ENCODE measurements at places on chromosomes 5 and 9.
A peak's percentile ranks its signal among the peaks of the same experiment; 100 is the strongest.

- DNase-seq, result no peak
These were observed 250.5 kb downstream of the PIK3R1 start for GRCh38 chr5:68465934-68466551.

- DNase-seq, result no peak
These were observed 67.8 kb downstream of the ACTBL2 start for GRCh38 chr5:57414857-57415256.

DNA sequence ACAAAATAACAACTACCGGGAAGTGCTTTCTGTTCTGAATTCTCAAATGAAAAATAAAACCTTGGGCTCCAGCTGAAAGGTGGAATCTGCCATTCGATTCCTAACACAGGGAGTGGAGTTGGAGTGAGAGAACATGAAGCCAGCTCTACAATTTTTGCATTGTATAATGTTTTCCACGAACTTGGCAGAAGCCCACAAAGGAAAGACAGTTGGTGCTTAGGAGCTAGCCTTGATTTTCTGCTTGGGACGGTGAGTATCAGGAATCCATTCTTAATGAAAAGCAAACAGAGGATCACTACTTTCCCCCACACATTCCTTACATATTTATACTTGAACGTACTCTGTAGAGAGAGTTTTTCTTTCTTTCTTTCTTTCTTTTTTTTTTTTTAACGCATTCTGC, 74.2 kb upstream of the FBXL7 start:
- DNase-seq, result peak; percentile 48

DNA sequence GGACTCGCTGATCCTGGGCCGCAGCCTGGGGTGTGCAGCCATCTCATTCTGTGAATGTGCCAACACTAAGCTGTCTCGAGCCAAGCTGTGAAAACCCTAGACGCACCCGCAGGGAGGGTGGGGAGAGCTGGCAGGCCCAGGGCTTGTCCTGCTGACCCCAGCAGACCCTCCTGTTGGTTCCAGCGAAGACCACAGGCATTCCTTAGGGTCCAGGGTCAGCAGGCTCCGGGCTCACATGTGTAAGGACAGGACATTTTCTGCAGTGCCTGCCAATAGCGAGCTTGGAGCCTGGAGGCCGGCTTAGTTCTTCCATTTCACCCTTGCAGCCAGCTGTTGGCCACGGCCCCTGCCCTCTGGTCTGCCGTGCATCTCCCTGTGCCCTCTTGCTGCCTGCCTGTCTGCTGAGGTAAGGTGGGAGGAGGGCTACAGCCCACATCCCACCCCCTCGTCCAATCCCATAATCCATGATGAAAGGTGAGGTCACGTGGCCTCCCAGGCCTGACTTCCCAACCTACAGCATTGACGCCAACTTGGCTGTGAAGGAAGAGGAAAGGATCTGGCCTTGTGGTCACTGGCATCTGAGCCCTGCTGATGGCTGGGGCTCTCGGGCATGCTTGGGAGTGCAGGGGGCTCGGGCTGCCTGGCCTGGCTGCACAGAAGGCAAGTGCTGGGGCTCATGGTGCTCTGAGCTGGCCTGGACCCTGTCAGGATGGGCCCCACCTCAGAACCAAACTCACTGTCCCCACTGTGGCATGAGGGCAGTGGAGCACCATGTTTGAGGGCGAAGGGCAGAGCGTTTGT, 19.9 kb downstream of the PTGES2 start:
- DNase-seq, result no peak

DNA sequence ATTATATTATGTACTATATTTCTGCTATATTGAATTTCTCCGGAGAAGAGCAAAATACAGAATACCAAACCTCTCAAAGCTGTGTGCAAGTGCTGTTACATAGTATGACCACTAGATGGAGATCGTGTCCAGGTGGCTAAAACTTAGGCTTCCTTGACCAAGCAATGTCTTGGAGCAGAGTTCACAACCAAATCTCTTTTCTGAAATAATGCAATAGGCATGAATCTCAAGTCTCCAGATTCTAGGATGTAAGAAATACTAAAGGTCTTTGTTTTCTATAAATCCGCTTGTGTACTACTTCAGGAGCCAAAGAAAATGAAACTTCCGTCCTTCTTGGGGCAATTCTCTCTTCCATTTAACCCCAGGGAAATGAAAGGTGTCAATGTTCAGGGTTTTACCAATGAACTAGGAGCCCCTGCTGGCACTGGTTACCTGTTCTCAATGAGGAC, 181.5 kb upstream of the RAI14 start:
- peak; percentile 84 for DNase-seq

GRCh38 chr5:103244398-103244797, 14.2 kb upstream of the MACIR start:
- no peak for DNase-seq

DNA sequence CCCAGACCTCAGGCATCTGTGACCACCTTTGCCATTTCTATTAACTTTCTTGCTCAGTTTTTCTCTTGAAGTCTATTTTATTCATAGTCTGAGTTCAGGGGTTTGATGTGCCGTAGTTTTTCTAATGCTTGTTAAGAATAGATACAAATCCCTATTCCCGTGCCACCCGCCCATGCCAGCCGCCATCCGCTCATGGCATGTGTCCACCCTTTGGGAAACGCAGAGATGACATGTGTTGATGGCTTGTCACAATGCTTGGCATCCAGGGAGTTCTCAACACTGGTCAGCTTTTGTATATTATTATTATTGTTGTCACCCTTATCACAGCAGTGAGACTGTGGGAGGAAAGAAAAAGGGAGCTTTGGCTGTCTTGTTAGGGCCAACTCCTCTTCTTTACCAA, 17.3 kb upstream of the ANGPTL2 start:
- DNase-seq, result no peak

- no peak for DNase-seq
These were observed 144.2 kb downstream of the MAN2A1 start for GRCh38 chr5:109833946-109834345.

DNA sequence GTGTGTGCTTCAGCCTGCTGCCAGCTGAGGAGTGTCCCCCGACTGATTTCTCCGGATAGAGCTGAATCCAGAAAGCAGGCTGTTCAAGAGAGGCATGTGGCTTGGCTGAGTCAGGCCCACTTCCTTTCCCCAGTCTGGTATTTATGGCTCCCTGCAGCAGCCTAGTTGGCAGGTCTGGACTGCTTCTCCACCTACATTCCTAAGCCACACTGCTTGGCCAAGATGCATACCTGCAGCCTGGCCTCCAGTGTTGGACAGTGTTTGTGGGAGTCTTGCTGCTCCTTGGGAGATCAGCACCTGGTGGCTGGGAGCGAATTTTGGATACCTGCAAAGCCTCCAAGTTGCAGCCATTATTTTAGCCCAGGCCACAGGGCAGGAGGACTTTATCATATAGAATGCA, 670.8 kb downstream of the ACTL7B start:
- DNase-seq, result no peak

- DNase-seq, result peak; percentile 37
These were observed 2.0 kb downstream of the ERBIN start for GRCh38 chr5:65928322-65928752.

DNA sequence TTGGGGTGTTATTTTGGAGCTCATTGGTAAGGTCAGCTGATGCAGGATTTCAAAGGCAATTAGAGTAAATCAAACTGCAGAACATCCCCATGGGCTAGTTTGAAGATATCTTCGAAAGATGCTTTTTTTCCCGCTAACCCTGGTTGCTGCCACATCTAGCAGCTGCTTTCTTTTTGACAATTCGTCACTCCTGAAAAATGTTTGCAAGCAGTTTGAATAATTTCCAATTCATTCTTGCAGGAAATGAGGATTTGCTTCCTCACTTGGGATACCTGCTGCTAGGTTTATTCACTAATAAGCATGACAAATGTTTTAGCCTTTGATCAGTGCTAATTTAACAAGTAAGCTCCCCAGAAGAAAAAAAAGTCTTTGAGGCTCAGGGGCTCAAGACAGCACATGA, 649.6 kb upstream of the RORB start:
- peak; percentile 19 for DNase-seq

GRCh38 chr9:128747241-128747640, 23.3 kb upstream of the ZDHHC12 start:
- no peak for DNase-seq

DNA sequence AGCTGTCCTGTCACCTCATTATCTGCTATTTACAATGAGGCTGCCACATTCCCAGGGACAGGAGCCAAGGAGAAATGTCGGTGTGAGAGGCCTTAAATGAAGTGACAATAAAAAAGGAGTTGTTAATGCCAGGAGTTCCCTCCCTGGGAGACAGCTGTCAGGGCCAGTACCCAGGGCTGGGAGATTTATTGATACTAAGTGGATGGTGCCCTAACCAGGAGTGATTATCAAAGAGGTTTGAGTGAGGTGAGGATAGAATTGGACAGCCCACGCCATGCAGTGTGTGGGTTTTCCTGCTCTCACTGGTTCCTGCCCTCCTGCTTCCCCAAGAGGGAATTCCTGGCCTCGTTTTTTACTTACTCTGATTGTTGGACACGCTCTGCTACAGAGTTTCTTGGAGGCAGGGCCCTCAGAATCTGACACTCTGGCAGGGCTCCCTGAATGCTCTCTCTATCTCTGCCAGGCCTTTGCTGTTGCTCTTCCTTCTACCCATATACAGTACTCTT, 150.8 kb downstream of the GRIA1 start:
- DNase-seq, result peak; percentile 51

- DNase-seq, result no peak
These were observed 92.5 kb upstream of the DMRT1 start for GRCh38 chr9:748861-749497.

GRCh38 chr9:127523312-127523851, 72.1 kb downstream of the LRSAM1 start:
- DNase-seq, result no peak

DNA sequence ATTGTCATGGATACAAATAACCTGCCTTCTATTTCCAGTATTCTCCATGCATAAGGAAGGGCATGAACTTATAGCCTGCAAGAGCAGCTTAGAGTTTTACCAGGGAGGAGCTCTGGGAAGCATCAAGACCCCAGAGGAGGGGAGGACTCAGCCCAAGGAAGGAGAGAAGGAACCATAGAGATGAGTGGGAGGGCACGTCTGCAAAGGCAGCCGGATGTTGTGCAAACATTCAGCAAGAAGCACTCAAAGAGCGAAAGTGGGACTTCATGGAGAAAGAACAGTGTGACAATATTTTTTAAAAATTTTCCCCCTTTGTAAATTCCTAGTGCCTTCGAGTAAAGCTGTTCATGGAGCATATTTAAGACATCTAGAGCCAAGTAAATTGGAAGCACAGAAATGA, 270.1 kb upstream of the PTGER4 start:
- no peak for DNase-seq

- no peak for DNase-seq
These were observed 83.3 kb downstream of the MLLT3 start for GRCh38 chr9:20538956-20539355.

GRCh38 chr5:155696362-155696761, 630.6 kb upstream of the SGCD start:
- DNase-seq, result no peak

DNA sequence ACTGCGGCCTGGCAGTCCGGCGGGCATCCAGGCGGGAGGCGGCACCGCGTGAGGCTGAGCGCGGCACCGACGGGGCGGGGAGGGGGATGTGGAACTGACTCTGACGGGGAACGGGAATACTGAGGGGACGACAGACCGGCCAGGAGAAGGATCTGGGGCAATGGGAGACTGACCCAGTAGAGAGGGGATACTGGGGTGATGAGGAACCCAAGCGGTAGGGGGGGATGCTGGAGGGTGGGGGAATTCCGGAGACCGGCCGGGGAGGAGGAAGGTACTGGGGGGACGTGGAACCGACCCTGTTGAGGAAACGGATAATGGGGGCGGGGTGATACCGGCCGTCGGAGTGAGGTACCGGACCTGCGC, 423 bp downstream of the IPPK start:
- DNase-seq, result no peak

DNA sequence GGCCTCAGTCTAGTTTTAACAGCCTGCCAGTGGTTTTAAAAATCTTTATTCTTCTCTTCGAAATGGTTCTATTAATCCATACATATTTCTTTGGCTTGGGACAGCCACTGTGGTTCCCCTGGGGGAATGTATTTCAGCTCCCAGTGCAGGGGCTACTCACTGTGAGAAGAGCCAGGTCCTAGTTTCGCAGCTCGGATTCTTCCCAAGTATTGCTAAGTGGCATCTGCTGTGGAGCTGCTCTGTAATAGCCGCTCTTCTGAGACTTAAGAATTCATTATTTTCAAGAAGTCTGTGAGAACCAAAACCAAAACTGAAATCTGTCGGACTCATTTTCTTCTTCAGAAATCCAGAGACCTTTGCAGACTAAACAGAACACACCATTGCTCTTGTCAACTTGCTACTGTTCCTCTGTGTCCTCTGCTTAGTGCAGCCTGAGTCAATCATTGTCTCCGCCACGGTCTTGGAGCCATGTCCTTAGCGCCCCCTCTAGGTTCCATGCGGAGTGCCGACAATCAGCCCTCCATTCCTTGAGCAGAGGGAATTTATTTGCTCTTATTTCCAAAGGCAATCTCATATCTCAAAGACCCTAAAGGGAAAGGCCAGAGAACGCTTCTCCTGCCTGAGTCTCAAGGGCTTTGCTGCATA, 478.2 kb downstream of the SPATA31D1 start:
- peak; percentile 78 for DNase-seq

GRCh38 chr5:160961038-160961437, 109.0 kb upstream of the ATP10B start:
- no peak for DNase-seq

- no peak for DNase-seq
These were observed 57.5 kb downstream of the RICTOR start for GRCh38 chr5:39016587-39017275.

DNA sequence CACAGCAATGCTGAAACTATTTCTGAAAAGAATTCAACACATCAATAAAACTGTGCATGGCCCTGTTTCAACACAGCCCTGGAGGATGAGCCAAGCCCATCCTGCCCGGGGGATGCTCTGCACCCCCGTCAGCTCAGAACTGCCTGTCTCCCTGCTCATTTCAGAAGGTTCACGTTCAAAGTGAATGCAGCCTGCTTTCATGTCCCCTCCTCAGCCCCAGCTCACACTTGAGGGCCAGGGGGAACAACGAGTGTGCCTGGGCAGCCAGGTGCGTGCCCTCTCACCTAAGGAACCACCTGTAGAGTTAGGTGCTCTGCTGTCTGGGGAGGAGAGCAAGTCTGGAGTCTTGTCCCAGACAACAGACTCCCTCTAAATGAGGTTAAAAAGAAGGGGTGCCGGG, 348.5 kb upstream of the IRX2 start:
- DNase-seq, result no peak

- DNase-seq, result peak; percentile 23
These were observed 8.4 kb downstream of the SREK1IP1 start for GRCh38 chr5:64759960-64760660.

DNA sequence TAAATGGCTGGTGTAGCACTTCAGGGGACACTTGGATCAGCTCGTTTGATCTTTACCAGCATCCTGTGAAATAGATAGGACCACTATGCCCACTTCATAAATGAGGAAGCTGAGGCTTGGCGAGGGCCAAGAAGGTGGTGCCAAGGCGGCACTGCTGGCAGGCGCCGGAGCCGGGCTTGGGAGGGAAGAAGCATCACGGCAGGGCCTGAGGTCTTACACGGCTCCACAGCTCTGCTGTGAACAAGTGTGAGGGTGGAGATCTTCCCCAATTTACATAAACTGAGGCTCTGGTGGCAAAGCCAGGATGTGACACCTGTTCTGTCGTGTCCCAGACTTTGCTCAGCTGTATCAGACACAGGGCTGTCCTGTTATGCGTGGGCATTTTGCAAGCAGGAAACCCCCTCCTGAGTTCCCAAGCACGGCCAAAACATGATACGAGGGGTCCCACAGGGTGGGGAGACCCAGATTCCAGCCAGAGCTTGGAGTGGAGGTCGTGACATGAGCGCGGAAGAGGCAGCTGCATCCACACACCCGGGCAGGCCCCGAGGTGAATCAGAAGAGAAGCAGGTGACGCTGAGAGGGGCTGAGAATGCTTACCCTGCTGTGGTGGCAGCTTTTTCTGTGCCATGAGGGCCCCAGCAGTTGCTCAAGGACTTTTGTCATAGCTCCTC, 117.5 kb upstream of the BOD1 start:
- no peak for DNase-seq
